ENCODE measurements at places on chromosomes 5 and 9.

DNA sequence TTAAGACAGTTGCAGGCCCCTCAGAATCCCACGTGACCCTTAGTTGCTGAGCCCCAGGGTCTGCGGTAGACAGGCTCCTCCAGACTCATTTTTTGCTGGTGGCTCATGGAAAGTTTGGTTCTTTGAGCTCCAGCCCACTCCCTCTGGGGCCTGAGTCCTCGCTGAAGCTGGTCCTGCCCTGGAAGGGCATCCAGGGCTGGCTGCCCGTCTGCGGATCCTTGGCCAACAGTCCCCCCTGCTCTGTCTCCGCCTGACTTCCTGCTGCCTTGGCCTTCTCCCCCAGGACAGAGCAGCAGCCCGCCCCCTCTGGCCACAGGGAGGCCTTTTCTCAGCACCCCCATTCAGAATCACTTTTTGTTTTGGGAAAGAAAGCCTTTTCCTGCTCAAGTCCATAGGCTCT, 24.4 kb downstream of the SLC6A7 start:
- no peak for DNase-seq

- DNase-seq = peak; percentile 91
Observed at GRCh38 chr5:87121304-87122150, 146.2 kb upstream of the RASA1 start.

DNA sequence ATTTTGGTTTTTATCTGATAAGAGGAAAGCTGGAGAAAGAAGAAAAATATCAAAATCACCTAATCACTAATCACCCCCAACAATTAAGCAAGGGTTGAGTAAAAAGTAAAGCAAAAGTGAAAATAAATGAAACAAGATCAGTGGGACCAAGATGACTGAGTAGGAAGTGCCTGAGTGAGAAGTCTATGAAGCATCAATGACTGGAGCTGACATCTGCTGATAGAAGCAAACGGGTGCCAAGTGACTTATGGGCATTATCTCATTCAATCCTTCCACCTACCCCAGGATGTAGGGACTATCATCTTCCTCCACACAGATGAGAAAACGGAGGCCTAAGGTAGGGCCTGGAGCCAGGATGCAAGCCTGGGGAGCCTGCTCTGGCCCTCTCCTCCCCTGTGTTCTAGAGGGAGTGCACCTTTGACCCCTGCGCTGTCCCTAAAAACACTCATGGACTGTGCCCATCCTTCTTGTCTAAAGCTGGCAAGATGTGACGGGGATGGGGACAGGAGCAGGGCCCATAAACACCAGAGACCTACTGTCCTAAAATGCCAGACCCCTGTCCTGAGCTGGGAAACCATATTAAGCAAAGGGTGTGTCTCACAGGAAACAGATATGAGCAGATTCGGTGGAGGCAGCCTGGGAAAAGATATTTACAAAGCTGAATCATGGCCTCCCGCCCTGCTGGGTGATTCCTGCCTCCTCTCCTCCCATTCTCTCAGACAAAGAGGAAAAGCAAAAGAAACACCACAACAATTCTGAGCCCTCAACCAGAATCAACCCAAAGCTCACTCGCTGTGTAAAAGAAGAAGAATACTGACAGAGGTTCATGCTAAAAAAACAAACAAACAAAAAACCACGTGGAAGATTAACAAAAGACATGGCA, 116.0 kb downstream of the AUH start:
- DNase-seq = no peak

GRCh38 chr5:127492854-127493738, 24.3 kb upstream of the PRRC1 start:
- peak; percentile 62 for DNase-seq

DNA sequence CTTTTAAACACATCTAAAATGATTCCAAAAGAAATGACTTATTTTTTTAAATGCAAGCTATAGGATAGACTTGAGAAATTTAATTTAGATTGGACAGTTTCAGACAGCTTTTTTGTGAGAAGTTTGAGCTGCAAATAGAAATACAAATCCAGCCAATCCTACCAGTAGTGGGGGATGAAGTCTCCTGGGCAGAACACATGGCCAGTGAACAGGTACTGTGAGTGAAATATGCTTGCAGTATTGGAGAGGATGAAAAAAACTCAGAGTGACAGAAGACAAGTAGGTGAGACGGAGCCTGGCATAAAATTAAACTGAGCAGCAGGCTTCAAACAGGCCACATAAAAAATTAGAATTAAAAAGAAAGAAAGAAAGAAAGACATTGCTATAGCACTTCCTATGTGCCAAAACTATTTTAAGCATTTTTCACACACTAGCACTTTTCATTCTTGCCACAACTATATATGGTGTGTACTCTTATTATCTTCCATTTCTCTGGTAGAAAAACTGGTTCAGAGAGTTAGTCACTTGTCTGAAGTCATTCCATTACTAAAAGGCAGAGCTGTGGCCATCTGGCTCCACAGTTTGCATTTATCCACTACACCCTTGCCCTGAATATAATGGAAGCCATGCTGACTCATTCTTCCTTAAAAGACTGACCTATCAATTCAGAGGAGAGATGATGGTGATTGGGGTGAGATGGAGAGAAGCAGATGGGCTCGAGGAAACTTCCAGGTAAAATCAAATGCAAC, 310.2 kb upstream of the CTNND2 start:
- DNase-seq = no peak

GRCh38 chr5:52844885-52845284, 57.2 kb downstream of the ITGA1 start:
- DNase-seq = peak; percentile 87

All from A673 (cell line).